NCI-H460 (cell line): ENCODE measurements at places on chromosomes 4 and X. TPM values are rescaled to one million over a fixed set of nuclear protein-coding genes. Genes with fewer than 3 reads are reported as not detected.

The ADAD1 gene
- total RNA-seq: not detected in 2 replicates

The CXorf65 gene
- not detected in 2 replicates for total RNA-seq

The PLAC1 gene
- total RNA-seq: 0.52 and 0.62 TPM in 2 replicates

The ZNF732 gene
- not detected in 2 replicates for total RNA-seq

The DUSP21 gene
- total RNA-seq: not detected in 2 replicates

The SMIM10 gene
- total RNA-seq: 3.2 and 4.1 TPM in 2 replicates

The GPR82 gene
- total RNA-seq: not detected in 2 replicates

The ZNF157 gene
- not detected in 2 replicates for total RNA-seq

The PCDH19 gene
- 0.05 and 0.06 TPM in 2 replicates for total RNA-seq

The GLOD5 gene
- not detected in 2 replicates for total RNA-seq

The GAGE12E gene
- not detected in 2 replicates for total RNA-seq

The BANK1 gene
- total RNA-seq: 0.05 and 0.12 TPM in 2 replicates

The BEX4 gene
- 4.5 and 5.3 TPM in 2 replicates for total RNA-seq

The RRH gene
- total RNA-seq: not detected in 2 replicates

GRCh38 chr4:108272046-108272445, 103.3 kb upstream of the LEF1 start:
- no peak for DNase-seq

- no peak for DNase-seq
These were observed 52.8 kb upstream of the RHOH start for GRCh38 chr4:40143926-40144508.

DNA sequence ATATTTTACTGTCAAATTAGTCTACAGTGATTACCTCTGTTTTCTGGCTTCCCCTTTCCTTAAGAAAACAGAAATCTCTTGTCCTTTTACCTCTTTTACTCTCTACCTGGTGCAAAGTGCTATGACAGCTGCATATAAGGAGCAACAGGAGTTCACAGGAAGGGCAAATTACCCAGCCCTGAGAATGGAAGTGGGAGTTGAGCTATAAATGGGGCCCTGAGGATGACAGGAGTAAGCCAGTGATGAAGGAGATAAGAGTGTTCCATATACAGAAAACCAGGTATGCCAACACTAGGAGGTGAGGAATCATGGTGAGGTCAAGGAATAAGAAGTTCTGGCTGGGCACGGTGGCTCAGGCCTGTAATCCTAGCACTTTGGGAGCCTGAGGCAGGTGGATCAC, 4.5 kb upstream of the HSD17B13 start:
- DNase-seq: no peak

DNA sequence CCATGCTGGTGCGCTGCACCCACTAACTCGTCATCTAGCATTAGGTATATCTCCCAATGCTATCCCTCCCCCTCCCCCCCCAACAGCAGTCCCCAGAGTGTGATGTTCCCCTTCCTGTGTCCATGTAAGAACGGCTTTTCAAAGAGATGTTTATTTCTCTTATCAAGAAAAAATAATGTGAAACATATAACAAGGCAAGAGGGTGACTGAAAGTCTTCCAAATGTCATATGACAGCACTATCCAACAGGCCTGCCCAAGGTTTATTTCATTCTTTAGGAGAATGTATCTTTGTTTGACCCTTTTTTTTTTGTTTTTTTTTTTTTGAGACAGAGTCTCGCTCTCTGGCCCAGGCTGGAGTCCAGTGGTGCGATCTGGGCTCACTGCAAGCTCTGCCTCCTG, 29.9 kb upstream of the REPS2 start:
- DNase-seq: no peak

DNA sequence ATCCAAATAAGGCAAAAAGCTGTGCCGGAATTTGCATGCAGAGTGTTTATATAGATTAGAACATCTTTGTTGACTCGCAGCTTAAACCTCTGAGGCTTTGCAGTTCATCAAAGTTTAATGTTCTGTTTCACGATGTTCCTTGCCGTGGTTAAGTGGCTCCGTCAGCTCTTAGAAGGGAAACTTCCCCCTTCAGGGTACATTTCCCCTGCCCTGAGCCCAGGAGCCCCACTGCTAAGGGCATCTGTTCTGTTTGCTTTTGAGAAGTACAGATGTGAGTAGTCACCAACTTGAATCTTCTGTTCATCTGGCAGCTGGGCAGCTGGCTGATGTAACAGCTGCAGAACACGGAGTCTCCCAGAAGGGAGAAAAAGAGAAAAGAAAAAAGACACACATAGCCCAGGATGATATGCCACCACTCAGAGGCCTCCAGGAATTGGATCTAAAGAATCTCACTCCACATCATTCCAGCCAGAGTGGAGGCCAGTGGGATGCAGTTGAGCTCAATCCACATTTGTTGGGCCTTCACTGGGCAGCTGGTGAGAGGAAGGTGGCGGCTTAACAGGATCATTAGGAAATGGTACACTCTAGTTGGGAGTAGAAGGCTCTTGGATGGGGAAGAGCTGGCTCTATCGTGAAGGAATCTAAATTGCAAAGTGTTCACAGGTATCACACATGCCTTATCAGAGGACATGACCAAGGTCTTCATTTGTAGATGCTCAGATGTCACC, 178.7 kb upstream of the RBPJ start:
- DNase-seq: no peak

GRCh38 chr4:9771034-9771433, 10.4 kb upstream of the DRD5 start:
- no peak for DNase-seq

DNA sequence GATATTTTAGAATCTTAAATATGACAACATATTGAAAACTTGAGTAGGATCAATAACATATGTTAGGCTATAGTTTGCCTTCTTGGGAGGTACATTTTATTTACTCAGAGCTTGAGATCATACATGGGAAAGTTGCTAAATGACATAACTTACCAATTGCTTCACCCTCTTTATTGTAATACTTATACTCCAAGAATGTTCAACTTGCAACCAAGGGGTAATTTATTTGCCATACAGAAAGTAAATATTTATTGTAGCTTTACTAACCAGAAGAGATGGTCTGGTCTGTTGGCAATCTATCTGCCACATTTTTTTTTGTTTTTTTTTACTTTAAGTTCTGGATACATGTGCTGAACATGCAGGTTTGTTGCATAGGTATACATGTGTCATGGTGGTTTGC, 426.6 kb downstream of the ARHGAP24 start:
- no peak for DNase-seq

GRCh38 chrX:130304587-130305368, 34.9 kb upstream of the SLC25A14 start:
- DNase-seq: no peak

DNA sequence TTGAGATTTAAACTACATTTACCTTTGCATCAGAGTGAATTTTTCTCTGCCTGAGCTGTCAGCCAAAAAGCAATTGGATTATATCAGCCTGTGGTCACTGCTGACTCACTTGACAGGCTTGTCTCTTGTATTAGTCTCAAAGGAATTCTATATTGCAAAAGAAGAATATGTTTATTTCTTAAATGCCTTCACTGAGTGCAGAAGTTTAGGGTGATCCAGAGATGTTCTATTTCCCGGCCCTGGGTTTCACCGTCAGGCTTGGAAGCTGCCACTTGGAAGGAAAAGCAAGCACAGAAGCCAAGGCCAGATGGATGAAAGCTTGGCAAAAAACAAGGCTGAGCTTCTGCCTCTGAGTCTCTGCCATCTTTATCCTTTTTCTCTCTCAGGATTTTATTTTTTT, 80.9 kb downstream of the FAM114A1 start:
- peak; percentile 11 for DNase-seq

DNA sequence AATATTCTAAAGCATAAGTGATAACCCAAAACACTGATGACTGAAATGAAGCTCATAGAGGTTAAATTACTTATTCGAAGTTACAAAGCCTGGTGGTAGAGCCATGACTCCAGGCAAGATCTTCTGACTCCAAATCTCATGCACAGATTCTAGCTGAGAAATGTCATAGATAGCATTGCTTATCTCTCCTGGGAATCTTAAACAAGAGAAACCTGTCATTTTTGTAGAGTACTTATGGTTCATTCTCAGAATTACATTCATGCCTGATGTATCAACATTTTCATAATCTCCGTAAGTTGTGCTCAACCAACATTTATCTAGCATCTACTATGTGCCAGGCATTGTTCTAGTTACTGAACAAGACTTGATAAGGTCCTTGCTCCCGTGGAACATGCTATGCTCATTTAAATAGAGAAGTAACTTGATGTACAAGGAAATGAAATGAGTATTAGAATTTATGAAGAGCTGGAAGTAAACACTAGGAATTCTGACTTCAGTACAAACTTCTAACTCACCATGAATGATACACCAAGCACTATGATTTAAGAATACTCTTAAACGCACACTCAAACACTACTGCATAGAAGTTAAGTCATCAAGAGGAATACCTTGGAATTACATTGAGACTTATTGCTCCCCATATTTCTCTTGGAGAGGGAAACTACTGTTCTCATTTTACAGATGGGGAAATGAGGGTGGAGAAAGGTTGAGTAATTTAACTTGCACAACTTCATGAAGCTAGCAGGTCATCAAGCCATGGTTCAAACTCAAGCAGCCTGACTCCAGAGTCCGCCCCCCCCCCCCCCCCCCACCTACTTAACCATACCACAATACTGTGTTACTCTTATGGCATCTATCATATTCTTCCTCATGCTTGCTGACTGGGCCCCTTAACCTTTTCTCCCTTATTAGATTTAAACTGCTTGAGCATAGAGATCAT, 45.4 kb downstream of the MBNL3 start:
- DNase-seq: no peak

GRCh38 chr4:161926033-161926828, 237.6 kb downstream of the FSTL5 start:
- no peak for DNase-seq

DNA sequence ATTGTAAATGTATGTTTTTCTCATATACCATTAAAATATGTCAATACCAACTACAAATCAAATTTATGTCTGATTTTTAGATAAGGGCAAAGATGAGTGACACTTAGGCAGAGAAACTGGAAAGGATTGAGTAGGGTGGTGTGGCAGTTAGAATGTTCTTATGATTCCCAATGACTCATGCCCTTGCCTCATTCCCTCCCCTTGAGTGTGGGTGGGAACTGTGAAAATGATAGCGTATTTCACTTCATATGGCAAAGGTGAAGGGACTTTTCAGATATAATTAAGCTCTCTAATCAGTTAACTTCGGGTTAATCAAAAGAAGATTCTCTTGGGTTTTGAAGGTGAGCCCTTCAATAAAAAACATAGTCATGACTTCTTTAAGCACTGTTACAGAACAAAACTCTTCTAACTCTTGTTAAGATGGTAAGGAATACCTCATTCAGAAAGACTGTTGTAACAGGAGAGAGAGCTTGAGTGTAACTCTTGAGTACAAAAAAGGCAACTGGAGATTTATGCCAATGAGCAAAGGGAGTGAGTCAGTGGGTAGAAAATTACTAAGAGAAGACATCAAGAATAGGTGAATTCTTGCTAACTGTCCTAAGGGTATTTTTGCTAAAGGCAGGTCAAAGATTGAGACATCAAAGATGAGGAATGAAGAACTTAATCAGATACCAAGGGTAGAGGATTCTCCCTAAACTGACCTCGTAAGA, 329.5 kb downstream of the KCTD8 start:
- DNase-seq: no peak

- DNase-seq: no peak
These were observed 106.0 kb upstream of the NKX1-1 start for GRCh38 chr4:1512051-1512737.

- no peak for DNase-seq
These were observed 16.2 kb upstream of the RAP2C start for GRCh38 chrX:132235488-132235887.

GRCh38 chr4:17535906-17536305, 20.9 kb downstream of the CLRN2 start:
- no peak for DNase-seq

DNA sequence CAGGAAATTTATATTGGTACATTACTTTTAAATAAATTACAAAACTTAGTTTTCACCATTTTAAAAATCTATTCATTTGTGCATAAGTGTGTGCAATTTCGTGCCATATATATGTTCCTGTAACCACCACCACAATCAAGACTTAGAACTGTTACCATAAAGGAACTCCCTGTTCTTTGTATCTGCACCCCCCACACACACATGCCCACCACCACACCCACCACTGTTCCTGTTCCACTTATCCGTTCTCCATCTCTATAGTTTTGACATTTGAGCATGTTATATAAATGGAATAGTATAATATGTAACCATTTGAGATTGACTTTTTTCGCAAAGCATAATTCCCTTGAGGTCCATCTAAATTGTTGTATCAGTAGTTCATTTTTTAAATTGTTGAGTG, 73.7 kb downstream of the TAF1 start:
- peak; percentile 23 for DNase-seq

DNA sequence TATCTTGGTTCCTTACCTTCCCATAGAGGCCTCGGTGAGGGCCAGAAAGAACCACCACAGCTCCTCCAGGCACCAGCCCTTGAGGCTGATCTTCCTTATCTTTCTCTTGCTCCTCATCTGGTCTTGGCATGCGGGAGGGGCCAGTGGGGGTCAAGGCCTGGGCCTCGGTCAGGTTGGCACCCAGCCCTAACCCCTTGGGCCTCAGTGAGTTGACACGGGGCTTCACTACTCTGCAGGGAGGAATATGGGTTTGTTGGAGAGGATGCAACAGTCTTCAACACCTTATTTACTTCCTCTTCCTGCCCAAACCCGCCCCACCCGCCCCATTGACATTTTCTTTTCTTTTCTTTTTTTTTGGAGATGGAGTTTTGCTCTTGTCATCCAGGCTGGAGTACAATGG, 6.0 kb downstream of the GPKOW start:
- no peak for DNase-seq

- no peak for DNase-seq
These were observed at the start of gene TEX11 for GRCh38 chrX:70908541-70908940. TEX11 (minus strand) TSS chrX:70908711; CDS start chrX:70907789, 922 bp downstream.

GRCh38 chr4:121953860-121954259, 2.0 kb upstream of the TRPC3 start:
- no peak for DNase-seq

GRCh38 chr4:77025643-77026321, 50.0 kb downstream of the CCNI start:
- no peak for DNase-seq

- DNase-seq: no peak
These were observed 44.4 kb upstream of the LGI2 start for GRCh38 chr4:25075129-25075528.

- DNase-seq: no peak
These were observed 290.0 kb downstream of the ANK2 start for GRCh38 chr4:113339430-113339813.

DNA sequence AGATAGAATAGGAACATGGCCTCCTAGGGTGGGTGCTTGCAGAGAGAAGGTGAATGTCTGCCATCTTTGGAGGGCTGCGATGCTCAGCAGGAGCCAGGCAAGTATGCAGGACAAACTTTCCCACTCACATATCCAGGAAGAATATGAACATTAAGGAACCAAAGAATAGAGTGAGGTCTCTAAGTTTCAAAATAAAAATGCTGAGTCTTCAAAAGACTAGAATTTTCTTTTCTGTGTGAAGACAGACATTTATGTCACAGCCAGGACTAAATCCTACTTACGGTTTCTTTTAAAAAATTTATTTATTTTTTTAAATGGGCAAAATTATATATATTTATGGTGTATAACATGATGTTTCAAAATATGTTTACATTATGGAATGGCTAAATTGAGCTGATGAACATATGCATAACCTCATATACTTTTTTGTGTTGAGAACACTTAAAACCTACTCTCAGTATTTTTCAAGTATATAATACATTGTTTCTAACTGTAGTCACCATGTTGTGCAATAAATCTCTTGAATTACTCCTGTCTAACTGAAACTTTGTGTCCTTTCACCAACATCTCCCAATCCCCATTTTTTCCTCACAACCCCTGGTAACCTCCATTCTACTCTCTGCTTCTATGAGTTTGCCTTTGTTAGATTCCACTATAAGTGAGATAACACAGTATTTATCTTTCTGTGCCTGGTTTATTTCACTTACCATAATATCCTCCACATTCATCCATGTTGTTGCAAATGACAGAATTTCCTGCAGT, 177.8 kb upstream of the HAND2 start:
- no peak for DNase-seq

- DNase-seq: no peak
These were observed 25.9 kb downstream of the TNIP3 start for GRCh38 chr4:121138039-121138825.
